ENCODE measurements at places on chromosomes 11 and 22. TPM values are rescaled to one million over a fixed set of nuclear protein-coding genes. Genes with fewer than 3 reads are reported as not detected.

GRCh38 chr11:115939104-115939730 is 435.0 kb upstream of the CADM1 start:
- no peaks in the 10 kb centered on the region for H3K36me3 ChIP-seq
- H3K4me3 ChIP-seq = no peak overlapping the region

Gene CWF19L2
- 16.5 TPM for total RNA-seq

DNA sequence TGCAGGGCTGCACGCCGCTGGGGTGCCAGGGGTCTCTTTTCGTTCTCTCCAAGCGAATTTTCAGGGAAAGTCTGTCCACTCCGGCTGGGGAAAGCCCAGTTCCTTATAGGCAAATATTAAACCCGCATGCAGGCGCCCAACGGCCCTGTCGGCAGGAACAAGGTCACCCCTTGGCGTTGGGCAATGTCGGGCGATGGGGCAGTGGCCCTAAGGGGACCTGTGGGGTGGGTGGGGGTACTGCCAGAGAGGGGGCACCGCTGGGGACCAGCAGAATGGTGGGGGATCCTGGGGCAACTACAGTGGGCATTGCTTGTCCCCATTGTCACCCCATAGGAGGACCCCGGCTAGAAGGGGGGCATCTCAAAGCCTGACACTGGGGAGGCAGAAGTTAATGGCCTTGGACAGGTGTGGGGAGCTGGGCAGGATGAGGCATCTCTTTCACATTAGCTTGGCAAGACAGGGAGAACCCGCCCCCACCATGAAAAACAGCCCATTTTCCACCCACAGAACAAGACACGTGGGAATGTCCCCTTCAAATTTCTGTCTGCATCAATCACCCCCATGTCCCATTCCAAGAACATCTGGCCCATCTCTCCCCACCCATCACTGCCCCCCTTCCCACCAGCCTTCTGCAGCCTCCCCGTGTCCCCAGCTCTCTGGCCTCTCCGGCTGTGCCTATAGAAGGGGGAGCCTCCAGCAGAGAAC is 5.5 kb upstream of the IGF2 start:
- H3K27me3 ChIP-seq = peaks cover 41% of the 10 kb centered on the region
- no peak for DNase-seq
- no peaks in the 10 kb centered on the region for H3K36me3 ChIP-seq
- H3K4me1 ChIP-seq = peaks cover 19% of the 10 kb centered on the region

Gene LMO1
- not detected for total RNA-seq

DNA sequence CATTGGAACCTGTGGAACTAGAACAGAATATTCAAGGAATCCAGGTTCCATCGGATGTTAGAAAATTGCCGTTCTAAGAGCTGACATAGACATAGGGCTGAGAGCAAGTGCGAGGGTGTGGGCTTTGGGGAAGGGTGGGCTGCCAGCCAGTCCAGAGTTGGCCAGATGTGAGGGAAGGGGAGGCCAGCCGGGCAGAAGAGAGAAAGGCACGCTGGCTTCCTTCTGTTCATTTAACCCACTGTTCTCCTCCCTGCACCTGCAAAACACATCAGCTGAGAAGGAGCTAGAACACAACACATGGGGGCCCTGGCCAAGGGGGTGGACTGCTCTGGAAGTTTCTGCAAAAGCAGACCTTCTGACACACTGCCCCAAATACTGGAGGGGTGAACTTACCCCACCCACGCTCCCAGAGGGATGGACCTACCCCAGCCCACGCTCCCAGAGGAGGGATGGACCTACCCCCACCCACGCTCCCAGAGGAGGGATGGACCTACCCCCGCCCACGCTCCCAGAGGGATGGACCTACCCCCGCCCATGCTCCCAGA is 98.0 kb downstream of the SHANK2 start:
- no peaks in the 10 kb centered on the region for H3K4me1 ChIP-seq
- H3K36me3 ChIP-seq = no peaks in the 10 kb centered on the region
- no peak overlapping the region for H3K27ac ChIP-seq
- peaks cover 19% of the 10 kb centered on the region for H3K27me3 ChIP-seq
- H3K4me3 ChIP-seq = no peak overlapping the region

All from natural killer cell treated with Interleukin-12 subunit alpha and Interleukin-12 subunit beta and Interleukin-15 and Interleukin-18, amount 100 ng/mL, for 72 hours (primary cell).